Stimulated activated CD4-positive, alpha-beta T cell treated with anti-CD3 and anti-CD28 coated beads, TNF-alpha, amount 100 ng/mL, for 4 hours (primary cell): ENCODE measurements at places on chromosomes 1 and 21.

DNA sequence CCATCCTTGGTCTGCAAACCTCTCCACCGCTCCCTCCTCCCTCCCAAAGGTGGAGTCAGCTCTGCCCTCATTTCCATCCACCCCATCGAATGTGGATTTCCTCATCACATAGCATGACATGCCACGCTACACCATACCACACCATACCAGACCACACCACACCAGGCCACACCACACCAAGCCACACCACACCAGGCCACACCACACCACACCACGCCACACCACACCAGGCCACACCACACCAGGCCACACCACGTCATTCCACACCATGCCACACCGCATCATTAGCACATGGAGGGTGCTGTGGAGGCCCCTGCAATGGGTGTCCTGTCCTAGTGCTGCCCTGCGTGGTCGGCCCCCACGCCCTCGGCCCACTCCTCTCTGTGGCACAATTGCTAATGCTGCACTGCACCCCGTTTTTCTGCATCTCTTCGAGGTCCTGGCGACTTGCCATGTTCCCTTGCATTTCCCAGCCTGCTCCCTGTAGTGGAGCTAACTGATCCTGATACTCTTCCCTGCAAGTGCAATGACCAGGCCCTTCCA, 11.3 kb downstream of the DFFB start:
- no peak for DNase-seq

DNA sequence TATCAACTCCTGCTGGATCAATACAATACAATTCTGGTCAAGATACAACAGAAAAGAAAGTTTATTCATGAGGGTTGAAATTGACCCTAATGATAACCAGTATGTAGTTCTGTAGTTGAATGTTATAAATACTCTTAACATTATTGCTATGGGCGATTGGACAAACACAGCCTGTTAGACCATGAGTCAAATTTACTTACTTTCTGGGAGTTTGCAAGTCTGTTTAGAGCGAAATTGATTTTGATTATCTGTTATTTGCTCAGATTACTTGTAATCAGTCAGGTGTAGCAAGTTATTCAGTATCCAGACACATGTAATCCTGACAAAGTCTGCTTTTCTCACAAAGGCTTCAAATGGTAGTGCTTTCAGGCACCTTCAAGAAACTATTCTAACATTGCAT, 216.6 kb upstream of the B3GALT2 start:
- DNase-seq: no peak

- DNase-seq: no peak
Measured at GRCh38 chr1:3058263-3059030, 10.6 kb upstream of the PRDM16 start.

DNA sequence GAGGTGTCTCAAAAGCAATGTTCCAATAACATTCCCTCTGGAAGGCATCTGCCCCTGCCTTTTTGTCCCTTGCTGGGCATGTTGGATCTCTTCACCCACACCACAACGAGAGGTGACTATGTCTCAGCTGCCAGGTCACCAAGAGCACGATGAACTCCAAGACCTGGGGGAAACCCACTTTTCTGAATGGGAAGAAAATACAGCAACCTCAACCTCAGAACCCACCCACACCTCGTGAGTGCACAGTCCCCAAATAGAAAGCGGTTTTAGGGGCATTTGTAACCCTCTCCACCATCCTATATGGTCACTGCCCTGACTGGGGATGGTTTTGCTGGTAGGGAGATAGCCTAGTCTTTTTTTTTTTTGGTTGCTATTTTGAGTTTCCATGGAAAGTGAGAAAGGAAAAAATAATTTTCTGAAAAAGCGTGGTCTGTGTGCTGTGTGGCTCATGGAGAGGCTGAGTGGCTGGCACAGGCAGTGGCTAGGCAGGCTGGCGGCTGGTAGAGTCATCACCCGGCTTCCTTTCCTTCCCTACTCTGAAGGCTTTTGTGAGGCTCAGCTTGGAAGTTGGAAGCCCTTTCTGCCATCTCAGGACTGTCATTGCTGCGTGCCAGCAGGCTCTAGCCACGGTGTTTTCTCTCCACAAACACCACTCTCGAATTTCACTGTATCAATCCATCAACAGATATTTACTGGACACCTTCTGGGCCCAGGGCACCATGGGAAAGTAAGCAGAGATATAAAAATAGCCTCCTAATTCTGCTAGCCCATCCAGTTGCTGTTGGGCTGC, 15.8 kb downstream of the TSPAN2 start:
- no peak for DNase-seq

- DNase-seq: no peak
Measured at GRCh38 chr1:241606544-241606943, 33.6 kb downstream of the CHML start.

GRCh38 chr1:197439708-197440280, 171.7 kb downstream of the CRB1 start:
- no peak for DNase-seq

GRCh38 chr1:231188768-231189167, 26.9 kb downstream of the TRIM67 start:
- DNase-seq: no peak

DNA sequence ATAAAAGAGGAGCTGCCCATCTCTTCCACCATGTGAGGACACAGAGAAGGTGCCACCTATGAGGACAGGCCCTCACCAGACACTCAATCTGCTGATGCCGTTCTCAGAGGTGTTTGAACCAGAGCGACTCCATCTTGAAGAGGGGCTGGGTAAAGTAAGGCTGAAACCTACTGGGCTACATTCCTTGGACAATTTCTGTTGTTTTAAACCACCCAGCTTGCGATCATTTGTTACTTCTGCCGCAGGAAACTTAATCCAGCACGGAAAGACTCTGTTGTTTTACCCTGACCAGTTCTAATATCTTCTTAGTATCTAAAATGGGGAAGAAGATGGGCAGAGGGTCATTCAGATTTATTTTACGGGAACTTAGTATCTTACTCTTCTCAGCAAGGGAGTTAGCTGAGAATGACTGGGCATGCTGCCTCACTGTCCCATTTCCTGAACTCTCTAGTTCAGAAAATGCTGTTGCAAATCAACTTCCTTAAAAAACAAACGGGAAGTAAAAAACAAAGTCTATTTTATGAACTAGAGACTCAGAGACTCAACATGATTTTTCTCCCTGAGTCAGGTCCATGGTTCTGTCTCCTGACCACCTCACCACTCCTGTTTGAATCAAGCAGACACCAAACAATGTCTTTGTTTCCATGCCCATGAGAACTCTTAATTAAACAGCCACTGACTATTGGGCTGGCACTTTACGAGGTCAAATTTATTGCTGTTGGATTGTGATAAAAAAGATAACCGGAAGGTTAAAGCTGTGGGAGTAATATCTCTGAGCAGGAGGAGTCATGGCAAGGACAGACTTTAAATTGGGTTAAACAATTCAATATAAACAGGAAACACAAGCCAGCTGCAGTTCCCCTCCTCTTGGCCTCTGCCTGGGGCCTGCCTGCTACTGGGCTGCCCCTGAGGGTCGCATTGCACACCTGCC, 23.8 kb upstream of the IFNAR1 start:
- no peak for DNase-seq

DNA sequence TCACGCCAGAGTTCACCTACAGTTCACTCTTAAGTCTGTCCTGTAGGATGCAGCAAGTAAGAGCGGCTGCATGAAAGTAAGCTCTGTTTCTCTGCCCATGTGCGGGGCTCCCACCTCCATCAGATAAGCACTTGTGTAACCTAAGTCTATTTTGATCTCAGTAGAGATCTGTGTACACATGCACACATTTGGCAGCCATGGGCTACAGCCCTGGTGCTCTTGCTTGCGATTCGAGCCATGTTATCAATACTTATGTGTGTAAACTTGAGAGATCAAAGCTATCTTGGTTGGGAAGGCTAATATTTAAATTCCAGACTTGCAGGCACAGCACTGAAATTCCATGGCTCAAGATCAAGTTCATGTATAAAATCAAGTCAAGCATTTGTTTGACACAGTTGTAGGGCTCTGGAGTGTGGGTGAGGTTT, 244.7 kb upstream of the FGGY start:
- DNase-seq: no peak

DNA sequence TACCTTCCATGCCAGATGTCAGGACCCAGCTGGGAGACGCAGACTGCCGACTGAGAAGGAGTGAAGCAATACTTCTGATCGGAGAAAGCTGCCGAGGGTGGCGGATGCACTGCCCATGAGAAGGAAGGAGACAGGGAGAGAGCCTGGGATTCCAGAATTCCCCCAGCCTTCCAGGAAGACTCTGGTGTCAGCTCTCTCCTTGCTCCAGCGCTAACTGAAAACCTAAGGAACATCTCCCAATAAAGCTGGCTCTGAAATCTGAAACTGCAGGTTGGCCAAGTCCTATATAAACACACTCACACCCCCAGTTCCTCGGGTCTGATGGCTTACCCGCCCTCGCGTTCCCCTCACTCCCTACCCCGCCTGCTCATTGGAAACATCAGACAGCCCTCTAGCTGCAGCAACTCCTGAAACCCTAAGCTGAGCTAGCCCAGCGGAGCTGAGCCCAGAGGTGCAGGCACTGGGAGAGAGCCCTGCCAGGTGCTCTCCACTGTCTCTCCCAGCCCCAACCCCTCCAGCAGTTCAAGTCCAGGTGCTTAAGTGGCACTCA, 52.3 kb downstream of the PLEKHA6 start:
- no peak for DNase-seq

DNA sequence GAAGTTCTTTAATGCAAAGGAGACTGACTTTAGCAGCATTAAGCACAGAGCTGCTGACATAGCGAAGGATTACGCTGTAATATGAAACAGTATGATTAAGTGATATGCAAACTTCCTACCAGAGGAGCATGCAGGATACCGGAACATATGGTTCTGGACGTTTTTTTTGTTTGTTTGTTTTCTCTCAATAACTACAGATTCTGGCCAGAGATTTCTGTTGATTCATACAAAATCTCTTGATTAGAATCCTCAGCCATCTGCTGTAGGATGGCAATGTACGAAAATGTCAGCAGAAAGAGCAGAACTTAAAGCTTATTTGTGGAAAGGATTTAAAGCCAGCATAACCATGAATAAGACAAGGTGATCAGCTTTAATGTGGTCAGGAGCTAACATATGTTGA, 970.7 kb downstream of the KCNT2 start:
- no peak for DNase-seq

DNA sequence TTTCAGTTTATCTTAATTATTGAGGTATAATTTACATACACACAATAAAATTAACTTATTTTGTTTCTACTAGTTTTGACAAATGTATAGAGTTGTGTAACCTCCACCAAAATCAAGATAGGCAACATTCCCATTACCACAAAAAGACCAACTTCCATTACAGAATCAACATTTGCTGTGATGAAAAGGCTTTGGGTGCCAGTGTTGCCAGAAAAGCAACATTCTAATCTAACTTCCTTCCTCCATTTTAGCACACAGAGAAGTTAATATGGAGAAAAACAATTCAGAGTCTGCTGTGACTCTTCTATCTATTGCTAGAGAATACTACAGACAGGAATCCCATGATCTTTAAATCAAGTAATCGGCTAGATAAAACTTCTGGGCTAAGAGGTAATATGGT, 245.3 kb downstream of the RERE start:
- no peak for DNase-seq
